ENCODE measurements at places on chromosomes 6 and 20.

DNA sequence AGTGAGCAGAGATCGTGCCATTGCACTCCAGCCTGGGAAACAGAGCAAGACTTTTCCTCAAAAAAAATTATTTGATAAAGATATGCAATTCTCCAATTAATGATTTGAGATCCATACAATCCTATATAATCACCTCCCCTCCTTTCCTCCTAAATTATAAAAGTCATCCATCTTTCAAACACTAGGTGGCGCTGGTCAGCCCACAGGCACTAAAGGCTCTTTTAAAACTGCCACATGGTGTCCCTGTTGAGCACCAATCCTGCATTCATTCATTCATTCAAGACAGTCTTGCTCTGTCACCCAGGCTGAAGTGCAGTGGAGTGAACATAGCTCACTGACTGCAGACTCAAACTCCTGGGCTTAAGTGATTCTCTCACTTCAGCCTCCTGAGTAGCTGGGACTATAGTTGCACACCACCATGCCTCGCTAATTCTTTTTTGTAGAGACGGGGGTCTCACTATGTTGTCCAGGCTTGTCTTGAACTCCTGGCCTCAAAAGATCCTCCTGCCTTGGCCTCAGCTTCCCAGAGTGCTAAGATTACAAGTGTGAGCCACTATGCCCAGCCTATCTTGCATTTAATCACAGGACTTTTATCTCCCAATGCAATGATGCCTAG, 58.7 kb upstream of the SLC2A12 start:
- peak; percentile 20 for DNase-seq

DNA sequence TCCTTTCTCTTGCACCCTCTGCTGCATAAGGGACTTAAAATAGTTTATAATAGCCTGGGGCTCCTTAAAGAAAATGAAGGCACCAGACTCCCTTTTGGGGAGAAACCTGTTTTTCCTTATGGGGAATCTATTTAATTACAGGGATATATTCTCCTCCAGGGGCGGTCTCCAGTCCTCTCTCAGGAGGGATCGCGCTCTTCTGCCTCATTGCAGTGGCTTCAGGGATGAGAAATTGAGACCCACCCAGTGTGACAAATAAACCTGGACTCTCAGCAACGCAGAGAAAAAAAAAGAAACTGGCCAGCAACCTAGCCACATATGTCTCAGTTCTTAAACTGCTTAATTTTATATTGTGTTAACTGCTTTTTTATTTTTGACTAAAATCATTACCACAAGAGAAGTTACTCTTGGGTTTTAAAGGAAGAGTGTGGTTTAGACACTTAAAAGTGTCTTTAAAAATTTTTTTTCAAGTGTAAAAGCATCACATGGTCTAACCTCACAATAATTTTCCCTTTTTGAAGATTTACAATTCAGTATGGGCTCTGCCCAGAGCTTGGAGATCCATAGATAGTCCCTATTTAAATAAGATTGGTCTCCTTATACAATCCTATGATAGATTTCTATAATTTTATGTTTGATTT, 11.7 kb upstream of the GOPC start:
- DNase-seq = no peak

DNA sequence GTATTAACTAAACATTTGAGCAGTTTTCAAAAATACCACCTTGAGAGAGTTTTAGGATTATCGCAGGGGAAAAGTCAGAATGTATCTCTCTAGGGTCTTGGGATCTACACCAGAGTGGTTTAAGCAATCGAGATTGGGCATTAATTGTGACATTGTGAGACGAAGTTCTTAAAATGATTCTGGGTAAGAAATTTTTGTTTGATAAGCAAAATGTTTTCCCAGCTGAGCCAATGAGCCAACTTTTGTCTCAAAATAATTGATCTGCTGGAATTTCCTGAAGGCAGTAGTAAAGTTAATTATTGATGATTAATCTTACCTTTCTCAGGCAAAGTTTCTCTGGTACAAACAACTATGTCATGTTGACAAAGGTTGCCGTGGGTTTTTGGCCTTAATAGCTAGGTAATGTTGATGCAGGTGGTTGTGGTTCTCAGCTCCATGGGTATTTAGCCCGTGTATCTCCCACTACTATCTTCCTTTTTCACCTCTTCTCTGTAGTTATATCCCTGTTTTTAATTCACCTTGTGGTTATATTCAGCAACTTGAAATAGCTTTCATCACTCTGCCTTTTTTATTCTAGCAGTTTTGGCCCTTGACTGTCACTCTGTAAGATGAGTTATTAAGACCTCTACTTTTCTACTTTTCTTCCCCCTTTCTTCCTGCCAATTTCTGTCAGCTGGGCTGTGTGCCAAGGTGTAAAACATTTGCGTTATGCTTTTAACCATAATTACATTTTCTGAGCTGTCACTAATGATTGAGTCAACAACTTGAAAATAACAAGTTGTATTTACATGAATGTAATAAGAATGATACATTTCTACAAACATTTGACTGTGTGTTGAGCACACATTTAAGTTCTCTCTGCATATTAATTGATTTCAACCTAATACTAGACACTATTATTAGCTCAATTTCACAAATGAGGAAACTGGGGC, 368.3 kb upstream of the BTBD3 start:
- DNase-seq = no peak

- no peak for DNase-seq
Measured at GRCh38 chr6:63516186-63516944, 55.9 kb upstream of the LOC128125822 start.

DNA sequence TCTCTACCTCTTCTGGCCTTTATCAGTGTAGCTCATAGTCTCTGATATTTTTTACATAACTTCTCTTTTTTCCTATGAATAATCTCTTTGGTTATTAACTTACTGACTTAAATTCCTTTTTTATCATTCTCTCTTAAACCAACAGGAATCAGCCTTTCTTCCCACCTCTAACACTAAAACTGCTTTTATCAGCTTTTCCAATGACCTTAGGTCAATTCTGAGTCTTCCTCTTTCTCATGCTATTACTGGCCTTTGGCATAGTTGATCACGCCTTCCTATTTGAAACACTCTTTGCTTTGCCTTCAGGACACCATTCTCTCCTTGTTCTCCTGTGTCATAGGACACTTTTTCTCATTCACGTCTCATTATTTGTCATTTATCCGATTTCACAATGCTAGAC, 8.1 kb upstream of the HINT3 start:
- no peak for DNase-seq

GRCh38 chr6:35600659-35601125, 88.0 kb upstream of the TULP1 start:
- no peak for DNase-seq

GRCh38 chr6:63802606-63803206, 167.1 kb downstream of the PHF3 start:
- no peak for DNase-seq

DNA sequence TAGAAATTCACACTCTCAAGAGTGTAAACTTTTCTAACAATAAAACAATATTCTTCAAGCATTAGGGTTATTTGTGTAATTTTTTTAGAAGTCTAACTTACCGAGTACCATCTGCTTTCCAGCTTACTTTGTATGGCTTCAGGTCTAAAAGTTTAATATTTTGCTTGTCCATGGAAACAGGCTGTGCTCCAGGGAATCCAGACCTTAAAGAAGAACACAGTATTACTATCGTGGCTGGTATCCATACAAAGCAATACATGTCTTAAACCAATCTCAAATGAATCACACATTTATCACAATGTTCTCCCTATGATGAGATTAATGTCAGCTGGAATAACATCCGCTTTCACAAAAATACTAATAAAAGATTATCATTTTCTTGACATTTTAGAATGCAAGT, 73.0 kb downstream of the RNGTT start:
- no peak for DNase-seq

- DNase-seq = no peak
Measured at GRCh38 chr6:134599079-134599478, 281.2 kb upstream of the SGK1 start.

GRCh38 chr20:3839328-3839727, 7.3 kb upstream of the MAVS start:
- DNase-seq = no peak

DNA sequence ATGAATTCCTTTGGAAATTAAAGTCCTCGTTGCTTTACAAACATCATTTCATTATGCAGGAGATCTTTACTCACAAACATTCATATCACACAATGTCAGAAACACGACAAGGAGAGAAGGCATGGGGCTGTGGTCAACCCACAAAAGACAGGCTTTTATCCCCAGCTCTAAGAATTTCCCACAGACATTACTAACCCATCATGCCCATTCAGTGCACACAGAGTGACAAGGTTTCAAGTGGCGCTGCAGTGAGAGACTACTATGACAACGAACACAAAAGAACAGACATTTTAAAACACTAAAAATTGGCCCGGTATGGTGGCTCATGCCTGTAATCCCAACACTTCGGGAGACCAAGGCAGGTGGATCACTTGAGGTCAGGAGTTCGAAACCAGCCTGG, 579.8 kb upstream of the AGPAT4 start:
- DNase-seq = no peak

DNA sequence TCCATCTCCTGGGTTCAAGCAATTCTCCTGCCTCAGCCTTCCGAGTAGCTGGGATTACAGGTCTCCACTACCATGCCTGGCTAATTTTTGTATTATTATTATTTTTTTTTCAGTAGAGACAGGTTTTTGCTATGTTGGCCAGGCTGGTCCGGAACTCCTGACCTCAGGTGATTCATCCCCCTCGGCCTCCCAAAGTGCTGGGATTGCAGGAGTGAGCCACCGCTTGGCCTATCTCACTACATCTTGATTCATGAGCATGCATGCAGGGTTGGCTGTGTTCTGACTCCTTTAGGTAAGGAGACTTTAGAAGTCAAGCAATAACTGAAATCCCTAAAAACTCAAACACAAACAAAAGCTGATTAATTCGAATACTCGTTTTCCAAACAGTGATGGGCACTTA, 80.9 kb downstream of the GJA1 start:
- no peak for DNase-seq

- DNase-seq = peak; percentile 63
Measured at GRCh38 chr6:163554663-163555062, 140.1 kb downstream of the QKI start.

DNA sequence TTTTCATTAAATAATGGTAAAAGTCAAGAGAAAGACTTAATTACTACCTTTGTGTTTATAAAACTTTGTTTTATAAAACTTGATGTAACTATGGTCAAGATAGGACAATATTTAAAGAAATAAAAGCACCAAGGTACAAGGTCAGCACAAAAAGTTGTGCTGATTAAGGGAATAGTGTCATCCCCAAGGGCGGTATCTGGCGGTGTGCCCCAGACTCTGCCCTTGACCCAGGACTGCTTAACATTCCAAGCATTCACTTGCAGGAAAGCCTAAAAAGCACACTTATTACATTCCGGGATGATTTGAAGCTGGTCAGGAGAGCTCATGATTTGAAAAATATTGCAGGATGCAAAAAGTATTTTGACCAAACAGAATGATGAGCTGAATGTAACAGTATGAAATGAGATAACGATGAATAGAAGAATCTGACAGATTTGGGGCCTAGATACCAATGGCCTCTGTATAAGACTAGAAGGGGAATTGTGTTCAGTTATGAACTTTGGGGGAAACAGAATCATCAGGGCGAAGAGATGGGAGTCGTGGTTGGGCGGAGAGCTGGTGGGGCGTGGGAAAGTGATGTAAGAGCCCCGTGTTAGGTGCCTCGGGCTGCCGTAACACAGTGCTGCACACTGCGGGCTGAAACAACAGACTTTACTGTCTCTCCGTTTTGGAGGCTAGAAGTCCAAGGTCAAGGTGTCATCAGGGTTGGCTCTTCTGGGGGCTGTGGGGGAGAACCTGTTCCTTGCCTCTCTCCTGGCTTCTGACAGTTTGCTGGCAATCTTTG, 77.2 kb downstream of the CDC5L start:
- no peak for DNase-seq

GRCh38 chr6:89941763-89942497, 47.7 kb downstream of the GJA10 start:
- no peak for DNase-seq

DNA sequence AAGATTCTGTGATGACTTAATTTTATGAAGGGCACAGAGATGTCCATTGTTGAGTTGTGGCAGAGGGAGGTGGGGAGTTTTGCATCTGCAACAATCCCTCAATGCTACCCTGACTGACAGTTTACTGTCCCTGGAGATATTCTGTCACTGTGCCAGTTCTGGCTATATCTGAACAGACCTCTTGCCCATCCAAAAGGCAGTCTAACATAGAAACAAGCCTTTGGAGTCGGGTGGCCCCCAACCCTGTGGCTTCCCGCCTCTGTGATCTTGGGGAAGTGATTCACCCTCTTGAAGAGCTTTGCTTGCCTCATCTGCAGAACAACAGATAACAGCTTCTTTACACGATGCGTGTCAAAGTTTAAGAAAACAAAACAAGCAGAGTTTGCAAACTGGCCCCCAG, 3.8 kb upstream of the E2F1 start:
- peak; percentile 64 for DNase-seq

DNA sequence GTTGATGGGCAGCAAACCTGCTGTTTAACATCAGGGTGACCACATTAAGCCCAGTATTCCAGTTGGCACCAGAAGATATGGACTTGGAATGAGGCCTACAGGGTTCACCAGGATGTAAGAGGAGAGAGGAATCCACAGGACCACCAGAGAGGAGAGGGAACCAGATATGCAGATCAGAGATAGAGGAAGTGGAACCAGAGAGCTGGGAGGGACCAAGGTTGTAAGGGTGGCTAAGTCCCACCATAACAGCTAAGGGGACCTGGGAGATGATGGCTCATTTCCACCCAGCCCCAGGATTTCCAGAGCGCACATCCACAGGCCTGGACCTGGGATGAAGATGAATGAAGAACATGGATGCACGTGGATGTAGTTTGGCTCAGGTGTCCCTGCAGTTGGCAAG, 11.1 kb downstream of the BTN2A1 start:
- DNase-seq = no peak

DNA sequence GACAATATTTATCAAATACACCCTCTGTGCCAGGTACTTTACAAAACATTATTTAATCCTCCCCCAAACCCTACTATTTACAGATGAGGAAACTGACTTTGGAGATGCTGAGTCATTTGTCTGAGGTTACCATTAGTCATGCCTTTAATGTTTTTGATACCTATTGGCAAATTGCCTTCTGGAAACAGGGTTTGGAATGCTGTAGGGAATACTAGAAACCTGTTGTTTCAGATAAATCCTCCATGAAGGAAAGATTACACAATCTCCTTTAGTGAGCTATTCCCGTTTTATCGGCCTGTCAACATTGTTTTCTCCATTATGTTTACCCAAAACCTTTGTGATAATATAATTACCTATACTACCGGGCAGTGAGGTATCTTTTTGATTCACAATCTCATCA, 93.6 kb upstream of the ADGRF1 start:
- DNase-seq = no peak

Measured in activated T-cell treated with anti-CD3 and anti-CD28 coated beads, Interleukin-2, amount 50 U/mL, for 1 hour (primary cell).